ENCODE measurements at places on chromosomes 12 and 14.

DNA sequence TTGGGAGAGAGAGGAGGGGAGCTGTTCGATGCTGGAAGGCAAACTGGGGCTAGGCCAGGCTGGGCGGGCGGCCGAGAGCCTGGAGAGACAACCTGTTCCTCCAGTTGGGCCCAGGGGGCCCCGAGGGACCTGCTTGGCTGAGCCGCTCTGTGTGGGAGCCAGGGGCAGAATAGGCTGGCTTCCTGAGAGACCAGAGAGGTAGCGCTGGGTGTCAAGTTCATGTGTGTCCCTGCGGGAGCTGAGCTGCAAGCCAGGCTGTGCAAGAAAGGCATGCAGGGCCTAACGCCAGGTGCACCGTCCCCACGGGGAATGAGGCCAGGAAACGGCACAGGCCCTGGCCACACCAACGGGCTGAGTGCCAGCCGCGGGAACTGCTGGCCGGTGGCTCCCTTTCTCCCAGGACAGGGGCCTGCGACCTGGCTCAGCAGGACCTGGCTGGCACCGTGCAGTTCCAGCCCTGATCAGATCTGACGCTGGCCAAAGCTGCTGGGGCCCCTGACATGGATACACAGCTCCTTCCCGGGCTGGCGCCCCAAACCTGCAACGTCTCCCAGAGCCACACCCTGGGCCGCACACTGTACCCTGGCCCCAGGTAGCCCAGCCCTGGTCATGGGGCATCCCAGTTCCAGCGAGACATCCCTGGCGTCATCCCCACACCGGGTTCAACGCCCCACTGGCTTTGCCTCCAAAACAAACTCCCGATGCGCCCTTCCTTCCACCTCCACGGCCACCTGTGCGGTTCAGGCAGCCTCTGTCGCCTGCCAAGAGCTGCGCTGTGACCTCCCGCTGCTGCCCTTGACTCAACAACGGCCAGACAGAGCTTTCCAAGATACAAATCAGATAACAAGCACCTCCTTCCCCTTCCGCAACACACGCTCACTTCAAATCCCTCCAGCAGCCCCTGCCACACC lies 65.0 kb downstream of the RFLNA start:
- H3K27ac ChIP-seq: peak overlapping the region; percentile 7
- H3K4me3 ChIP-seq: no peak overlapping the region
- H3K36me3 ChIP-seq: peaks cover 25% of the 10 kb centered on the region
- H3K4me1 ChIP-seq: peaks cover 9% of the 10 kb centered on the region
- H3K27me3 ChIP-seq: no peaks in the 10 kb centered on the region
- peak; percentile 54 for DNase-seq

GRCh38 chr12:23687947-23688346 lies 261.5 kb downstream of the SOX5 start:
- H3K27ac ChIP-seq: no peak overlapping the region
- no peak overlapping the region for H3K4me3 ChIP-seq
- no peaks in the 10 kb centered on the region for H3K36me3 ChIP-seq
- H3K27me3 ChIP-seq: no peaks in the 10 kb centered on the region
- no peaks in the 10 kb centered on the region for H3K4me1 ChIP-seq

DNA sequence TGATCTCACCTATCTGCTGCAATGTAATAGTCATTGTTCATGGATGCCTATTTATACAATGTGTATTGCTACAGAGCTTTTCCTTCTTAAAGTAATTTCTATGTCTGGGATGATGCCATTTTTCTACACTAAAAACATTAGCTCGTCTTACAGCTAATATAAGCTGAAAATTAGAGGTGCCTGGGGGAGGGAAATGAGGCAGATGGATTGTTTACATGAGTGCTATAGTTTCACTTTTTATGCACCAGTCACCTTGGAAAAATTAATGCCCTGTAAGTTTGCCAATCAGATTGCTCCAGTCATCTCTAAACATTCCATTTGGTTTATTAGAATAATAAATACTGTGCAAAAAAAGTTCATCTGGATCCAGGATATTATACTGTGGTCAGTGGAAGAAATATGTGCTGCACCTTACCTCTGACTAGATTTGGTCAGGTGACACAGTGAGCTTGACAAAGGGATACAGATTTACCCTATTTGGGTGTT lies 436.2 kb downstream of the RAD51B start:
- H3K4me1 ChIP-seq: no peaks in the 10 kb centered on the region
- H3K27ac ChIP-seq: no peak overlapping the region
- DNase-seq: no peak
- H3K27me3 ChIP-seq: no peaks in the 10 kb centered on the region
- no peaks in the 10 kb centered on the region for H3K36me3 ChIP-seq

DNA sequence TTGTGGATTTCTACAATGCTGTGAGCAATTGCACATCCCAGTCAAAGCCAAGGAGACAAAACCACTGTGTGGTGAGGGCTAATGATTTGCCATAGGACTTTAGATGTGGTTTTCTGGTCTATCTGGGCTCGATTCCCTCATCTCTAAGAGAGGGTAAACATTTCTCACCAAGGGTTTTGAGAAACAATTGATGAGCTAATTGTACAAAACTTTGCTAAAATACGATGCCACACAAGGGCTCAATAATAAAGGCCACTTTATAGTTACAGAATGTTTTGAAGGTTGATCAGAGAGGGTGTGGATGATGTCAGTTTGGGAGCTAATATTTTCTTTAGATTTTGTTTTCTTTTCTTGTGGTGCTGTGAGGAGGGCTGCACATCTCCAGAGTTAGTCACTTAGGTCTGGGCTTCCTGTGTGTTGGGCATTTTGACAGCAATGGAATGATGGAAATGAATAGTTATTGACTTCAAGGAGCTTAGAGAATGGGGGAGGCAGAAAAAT lies 60.8 kb upstream of the SLC38A4 start:
- no peak for DNase-seq
- no peak overlapping the region for H3K27ac ChIP-seq
- H3K4me1 ChIP-seq: no peaks in the 10 kb centered on the region
- no peaks in the 10 kb centered on the region for H3K27me3 ChIP-seq
- H3K4me3 ChIP-seq: no peak overlapping the region
- H3K36me3 ChIP-seq: no peaks in the 10 kb centered on the region

- no peak for DNase-seq
- no peaks in the 10 kb centered on the region for H3K27me3 ChIP-seq
- H3K4me3 ChIP-seq: no peak overlapping the region
- no peaks in the 10 kb centered on the region for H3K4me1 ChIP-seq
- no peaks in the 10 kb centered on the region for H3K36me3 ChIP-seq
- H3K27ac ChIP-seq: no peak overlapping the region
Observed at GRCh38 chr14:39228509-39229221, 5.0 kb upstream of the MIA2 start.

- H3K27me3 ChIP-seq: no peaks in the 10 kb centered on the region
- H3K4me3 ChIP-seq: no peak overlapping the region
- no peaks in the 10 kb centered on the region for H3K4me1 ChIP-seq
- H3K36me3 ChIP-seq: peaks cover 34% of the 10 kb centered on the region
- no peak overlapping the region for H3K27ac ChIP-seq
Observed at GRCh38 chr12:121423682-121424623, 24.0 kb downstream of the RNF34 start.

DNA sequence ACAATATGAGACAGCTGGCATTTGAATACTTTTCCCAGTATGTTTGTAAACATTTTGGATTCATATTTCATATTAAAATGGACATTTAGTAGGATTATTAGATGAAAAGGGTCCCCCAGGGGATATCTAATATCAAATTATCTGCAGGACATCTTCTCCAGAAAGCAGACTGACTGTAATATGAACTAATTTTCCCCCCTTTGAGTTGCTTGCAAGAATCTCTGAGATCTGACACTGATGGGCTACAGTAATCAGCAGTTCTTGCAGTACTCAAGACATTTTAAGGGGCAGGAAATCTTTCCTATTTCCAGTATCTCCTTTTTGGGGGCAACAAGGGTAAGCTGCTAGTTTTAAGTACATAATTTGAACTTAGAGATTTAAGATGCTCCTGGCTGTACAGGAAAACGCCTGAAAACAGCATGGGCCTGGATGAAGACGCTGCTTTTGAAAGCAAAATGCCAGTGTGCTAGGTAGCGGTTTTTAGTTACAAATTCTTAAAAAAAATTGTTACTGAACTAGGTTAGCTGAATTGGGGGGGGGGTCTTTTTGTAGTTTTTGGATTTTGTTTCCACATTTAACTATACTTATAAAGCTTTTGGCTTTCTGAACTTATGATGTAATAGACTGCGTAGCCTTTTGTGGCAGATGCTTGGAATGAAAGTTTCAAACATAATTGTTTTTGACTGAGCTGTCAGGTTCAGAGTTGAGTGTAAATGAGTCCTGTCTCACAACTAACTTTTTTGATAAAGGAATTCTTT lies 2.2 kb downstream of the FRMD6 start:
- DNase-seq: no peak
- peak overlapping the region; percentile 61 for H3K27ac ChIP-seq
- H3K4me3 ChIP-seq: no peak overlapping the region
- no peaks in the 10 kb centered on the region for H3K27me3 ChIP-seq
- no peaks in the 10 kb centered on the region for H3K4me1 ChIP-seq
